Omental fat pad (tissue), 4 donors: ENCODE measurements at places on chromosomes 5 and 9. TPM values are rescaled to one million over a fixed set of nuclear protein-coding genes. Genes with fewer than 3 reads are reported as not detected.

GRCh38 chr9:97365634-97366033, 46.3 kb upstream of the TDRD7 start:
- no peak for DNase-seq

Gene KCNMB1
- total RNA-seq = 0.31 TPM

- no peak for DNase-seq
Observed at GRCh38 chr9:137311171-137311985, 9.3 kb upstream of the NRARP start.

- DNase-seq = no peak
Observed at GRCh38 chr5:1797103-1797800, 2.4 kb downstream of the MRPL36 start.

Gene PRELID1
- total RNA-seq = 71.7 TPM
